ENCODE measurements at places on chromosomes 2 and 18.

GRCh38 chr2:196606516-196606915, 33.0 kb upstream of the CCDC150 start:
- no peak for DNase-seq

GRCh38 chr2:214796911-214797310, 12.6 kb downstream of the BARD1 start:
- DNase-seq: no peak

- DNase-seq: no peak
Measured at GRCh38 chr2:48209214-48209885, 303.1 kb upstream of the FBXO11 start.

DNA sequence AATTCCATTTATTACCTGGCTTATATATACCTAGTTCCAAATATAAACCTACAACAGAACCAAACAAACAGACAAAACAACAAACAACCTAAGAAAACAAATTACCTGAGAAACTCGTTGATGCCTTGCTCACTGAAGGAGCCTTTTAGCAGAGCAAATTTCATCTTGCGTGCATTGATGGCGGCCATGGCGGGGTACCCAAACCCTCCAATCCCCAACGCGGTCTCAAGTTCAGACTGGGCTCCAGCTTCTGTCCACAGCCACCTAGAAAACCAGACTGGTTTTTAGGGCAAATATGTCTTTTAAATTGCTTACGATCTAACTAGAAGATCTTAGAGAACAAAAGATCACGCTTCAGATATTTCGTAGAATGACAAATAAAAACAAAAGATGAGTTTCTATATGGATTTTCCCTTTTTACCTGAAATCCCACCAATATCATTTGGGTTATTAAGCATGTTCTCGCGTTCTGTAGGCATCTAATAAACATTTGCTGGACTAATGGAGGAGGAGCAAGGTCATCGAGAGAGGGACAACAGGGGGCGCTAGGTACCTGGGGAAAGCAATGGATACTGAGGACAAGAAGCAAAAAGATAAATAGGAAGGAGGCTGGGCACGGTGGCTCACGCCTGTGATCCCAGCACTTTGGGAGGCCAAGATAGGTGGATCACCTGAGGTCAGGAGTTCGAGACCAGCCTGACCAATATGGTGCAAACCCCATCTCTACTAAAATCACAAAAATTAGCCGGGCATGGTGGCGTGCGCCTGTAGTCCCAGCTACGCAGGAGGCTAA, 25.2 kb downstream of the PDIA6 start:
- peak; percentile 46 for DNase-seq

- no peak for DNase-seq
Measured at GRCh38 chr2:171625006-171625405, 62.3 kb upstream of the DYNC1I2 start.

- peak; percentile 4 for DNase-seq
Measured at GRCh38 chr18:77250501-77250925, 865 bp downstream of the GALR1 start.

All from stimulated activated naive CD8-positive, alpha-beta T cell treated with anti-CD3 and anti-CD28 coated beads, Interleukin-15, Interleukin-2, amounts not matched to agents 100 U/mL and 50 U/mL, for 24 hours (primary cell).